Karpas-422 (cell line): ENCODE measurements at places on chromosomes 13 and 19. TPM values are rescaled to one million over a fixed set of nuclear protein-coding genes. Genes with fewer than 3 reads are reported as not detected.

Gene CD70
- 10.4 and 12.6 TPM in 2 replicates for total RNA-seq

DNA sequence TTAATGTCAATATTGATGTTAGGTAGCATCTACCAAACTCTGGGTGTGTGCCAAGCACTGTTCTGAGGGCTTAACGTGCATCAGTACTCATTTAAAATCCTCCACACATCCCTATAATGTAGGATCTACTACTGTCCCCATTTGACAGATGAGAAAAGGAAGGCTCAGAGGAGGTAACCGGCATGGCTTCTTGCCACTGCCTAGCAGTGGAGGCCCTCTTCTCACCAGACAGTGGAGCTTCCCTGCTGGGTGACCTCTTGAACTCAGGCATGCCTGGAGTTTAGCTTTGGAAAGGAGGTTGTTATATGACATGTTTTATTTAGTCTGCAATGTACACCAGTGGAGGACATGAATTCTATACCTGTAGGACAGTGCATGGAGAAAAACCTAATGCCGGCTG, 2.1 kb downstream of the SPATA13 start:
- H3K27ac ChIP-seq: no peak overlapping the region
- H3K4me1 ChIP-seq: peaks cover 7% of the 10 kb centered on the region
- H3K27me3 ChIP-seq: no peaks in the 10 kb centered on the region
- DNase-seq: no peak

- no peak for DNase-seq
- H3K4me1 ChIP-seq: no peaks in the 10 kb centered on the region
- no peaks in the 10 kb centered on the region for H3K36me3 ChIP-seq
- no peaks in the 10 kb centered on the region for H3K27me3 ChIP-seq
These were observed 7.2 kb downstream of the DAPK3 start for GRCh38 chr19:3963458-3964255.

GRCh38 chr13:77521194-77521593, 14.3 kb upstream of the SCEL start:
- H3K4me1 ChIP-seq: peaks cover 8% of the 10 kb centered on the region
- no peaks in the 10 kb centered on the region for H3K27me3 ChIP-seq
- no peak overlapping the region for H3K4me3 ChIP-seq
- no peaks in the 10 kb centered on the region for H3K36me3 ChIP-seq

Gene TYROBP
- not detected in 2 replicates for total RNA-seq

GRCh38 chr19:30666301-30666803, 294.2 kb downstream of the ZNF536 start:
- no peak overlapping the region for H3K4me3 ChIP-seq
- peak; percentile 79 for DNase-seq
- H3K27me3 ChIP-seq: no peaks in the 10 kb centered on the region
- no peak overlapping the region for H3K27ac ChIP-seq
- H3K4me1 ChIP-seq: no peaks in the 10 kb centered on the region

GRCh38 chr19:16202320-16203255, 4.9 kb downstream of the AP1M1 start:
- H3K27me3 ChIP-seq: no peaks in the 10 kb centered on the region
- H3K27ac ChIP-seq: no peak overlapping the region
- no peak for DNase-seq
- H3K4me1 ChIP-seq: peaks cover 10% of the 10 kb centered on the region

DNA sequence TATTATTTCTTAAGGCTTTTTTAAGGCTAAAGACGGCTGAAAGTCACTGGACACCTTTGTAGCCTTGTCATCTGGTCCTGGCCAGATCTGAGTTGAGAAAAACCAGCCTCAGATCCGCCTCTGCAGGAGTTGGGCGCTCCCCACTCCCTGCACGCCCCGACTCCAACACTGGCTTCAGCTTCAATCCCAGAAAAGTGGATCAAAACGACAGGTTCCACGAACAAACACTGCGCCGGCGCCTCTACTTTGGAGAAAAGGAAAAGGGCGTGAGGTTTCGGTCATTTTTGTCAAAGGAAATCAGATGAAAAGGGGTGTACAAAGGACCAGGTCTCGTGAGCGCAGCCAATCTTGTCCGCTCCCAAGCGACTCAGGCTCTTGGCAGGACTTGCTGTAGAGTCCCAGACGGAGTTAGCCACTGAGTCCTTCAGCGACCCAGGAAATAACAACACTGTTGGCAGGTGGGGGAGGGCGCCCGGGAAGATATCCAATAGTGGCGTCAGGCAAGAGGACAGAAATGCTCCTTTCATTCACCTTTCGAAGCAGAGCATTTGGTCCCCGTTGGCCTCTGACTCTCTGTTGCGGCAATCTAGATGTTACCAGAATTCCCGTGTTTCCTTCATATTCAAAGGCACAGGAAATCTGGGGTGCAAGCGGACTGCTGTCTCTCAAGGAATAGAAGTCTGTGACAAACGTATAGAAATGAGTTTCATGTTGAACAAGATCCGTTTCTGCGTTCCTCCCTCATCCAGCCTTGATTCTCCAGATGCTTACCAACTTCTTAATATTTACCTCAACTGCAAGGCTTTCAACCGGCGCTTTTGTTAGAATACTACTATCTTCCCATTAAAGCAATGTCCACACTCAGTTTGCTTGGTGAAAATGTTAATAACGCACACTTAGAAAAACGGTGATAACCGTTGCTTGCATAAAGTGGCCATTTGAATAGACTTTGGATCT, 1.8 kb upstream of the CCNA1 start:
- no peaks in the 10 kb centered on the region for H3K27me3 ChIP-seq
- DNase-seq: no peak
- H3K27ac ChIP-seq: no peak overlapping the region
- no peaks in the 10 kb centered on the region for H3K4me1 ChIP-seq
- H3K36me3 ChIP-seq: no peaks in the 10 kb centered on the region

- no peaks in the 10 kb centered on the region for H3K4me1 ChIP-seq
- no peaks in the 10 kb centered on the region for H3K27me3 ChIP-seq
- H3K36me3 ChIP-seq: no peaks in the 10 kb centered on the region
- no peak overlapping the region for H3K27ac ChIP-seq
- H3K4me3 ChIP-seq: no peak overlapping the region
These were observed 53.2 kb downstream of the GPR12 start for GRCh38 chr13:26707122-26708006.

DNA sequence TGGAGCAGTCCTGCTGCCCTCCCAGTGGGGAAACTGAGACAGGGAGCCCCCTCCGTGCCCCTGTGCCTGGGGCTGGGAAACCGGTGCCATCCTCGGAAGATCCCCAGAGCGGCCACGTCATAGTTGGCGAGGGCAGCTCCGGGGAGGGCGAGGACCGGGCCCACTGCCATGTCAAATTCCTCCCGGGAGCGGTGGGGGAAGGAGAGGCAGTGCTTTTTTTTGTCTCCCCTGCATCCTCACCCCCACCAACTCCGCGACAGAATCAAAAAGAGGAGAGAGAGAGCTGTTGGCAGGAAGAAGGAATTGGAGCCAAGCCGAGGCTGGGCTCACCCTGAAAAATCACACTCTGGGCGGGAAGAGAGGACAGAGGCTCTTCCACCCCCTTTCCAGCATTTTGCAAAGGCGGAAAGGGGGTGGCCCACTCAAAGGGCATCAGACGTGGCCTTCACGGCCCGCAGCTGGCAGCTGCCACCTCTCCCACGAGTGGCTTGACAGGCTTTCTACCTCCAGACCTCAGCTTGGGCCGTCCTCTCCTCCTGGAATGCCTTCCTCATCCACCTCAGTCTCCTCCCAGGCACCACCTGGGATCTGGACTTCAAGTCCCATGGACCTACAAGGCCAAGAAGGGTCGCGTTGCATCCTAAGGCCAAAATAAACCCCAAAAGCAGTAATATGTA, 19.6 kb upstream of the NFIC start:
- H3K27ac ChIP-seq: no peak overlapping the region
- H3K36me3 ChIP-seq: no peaks in the 10 kb centered on the region
- no peak for DNase-seq
- H3K4me3 ChIP-seq: no peak overlapping the region
- no peaks in the 10 kb centered on the region for H3K4me1 ChIP-seq
- H3K27me3 ChIP-seq: no peaks in the 10 kb centered on the region

- peak; percentile 61 for DNase-seq
- no peak overlapping the region for H3K4me3 ChIP-seq
- H3K27ac ChIP-seq: no peak overlapping the region
- H3K36me3 ChIP-seq: no peaks in the 10 kb centered on the region
These were observed 4.3 kb upstream of the RLN3 start for GRCh38 chr19:14023404-14024235.

Gene NMRK2
- total RNA-seq: not detected in 2 replicates

DNA sequence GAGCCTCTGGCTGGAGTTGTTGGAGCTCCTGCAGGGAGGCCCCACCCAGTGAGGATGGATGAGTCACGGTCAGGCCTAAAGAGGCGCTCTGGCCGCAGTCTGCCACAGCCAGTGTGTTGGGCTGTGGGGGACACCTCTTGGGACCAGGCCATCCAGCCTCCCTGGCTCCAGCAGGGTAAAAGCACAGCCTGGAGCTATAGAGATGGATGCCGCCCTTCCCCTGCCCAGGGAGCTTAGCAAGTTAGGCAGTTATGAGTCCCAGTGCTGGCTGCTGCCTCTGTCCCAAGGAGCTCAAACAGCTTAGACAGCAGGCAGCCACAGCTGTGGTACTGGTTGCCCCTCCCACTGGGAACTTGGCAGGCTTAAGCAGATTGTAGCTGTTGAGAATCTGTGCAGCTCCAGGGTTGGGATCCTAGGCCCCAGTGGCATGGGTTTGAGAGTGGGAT, 100.9 kb downstream of the NDFIP2 start:
- H3K27ac ChIP-seq: no peak overlapping the region
- DNase-seq: no peak
- no peak overlapping the region for H3K4me3 ChIP-seq
- H3K36me3 ChIP-seq: no peaks in the 10 kb centered on the region

DNA sequence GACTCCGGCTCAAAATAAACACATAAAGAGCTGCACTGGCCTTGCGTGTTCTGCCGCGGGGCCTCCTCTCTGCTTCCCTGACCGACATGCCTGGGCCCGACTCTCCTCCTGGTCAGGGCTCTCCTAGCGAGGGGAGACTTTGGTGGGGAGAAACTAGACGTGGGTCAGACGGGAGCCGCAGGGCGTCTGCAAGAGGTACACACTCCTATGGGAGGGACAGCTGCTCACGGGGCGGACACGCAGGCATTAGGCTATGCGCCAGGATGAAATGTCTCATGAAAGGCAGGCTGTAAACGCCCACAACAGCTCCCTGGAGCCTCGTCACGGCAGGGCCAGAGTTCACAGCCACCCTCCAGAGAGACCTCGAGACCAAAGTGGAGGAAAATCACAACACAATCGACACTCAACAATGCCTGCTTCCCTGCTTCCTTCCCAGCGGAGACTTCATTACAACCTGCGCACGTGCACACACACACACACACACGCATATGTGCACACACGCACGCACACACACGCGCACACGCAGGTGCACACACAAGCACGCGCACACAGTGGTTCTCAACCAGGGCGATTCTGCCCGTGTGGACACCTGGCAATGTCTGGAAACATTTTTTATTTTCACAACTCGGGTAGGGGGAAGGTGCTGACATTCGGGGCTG, 5.8 kb downstream of the SLC39A3 start:
- no peaks in the 10 kb centered on the region for H3K27me3 ChIP-seq
- H3K27ac ChIP-seq: no peak overlapping the region
- H3K4me3 ChIP-seq: no peak overlapping the region
- no peak for DNase-seq
- H3K36me3 ChIP-seq: peaks cover 10% of the 10 kb centered on the region
- peaks cover 2% of the 10 kb centered on the region for H3K4me1 ChIP-seq

DNA sequence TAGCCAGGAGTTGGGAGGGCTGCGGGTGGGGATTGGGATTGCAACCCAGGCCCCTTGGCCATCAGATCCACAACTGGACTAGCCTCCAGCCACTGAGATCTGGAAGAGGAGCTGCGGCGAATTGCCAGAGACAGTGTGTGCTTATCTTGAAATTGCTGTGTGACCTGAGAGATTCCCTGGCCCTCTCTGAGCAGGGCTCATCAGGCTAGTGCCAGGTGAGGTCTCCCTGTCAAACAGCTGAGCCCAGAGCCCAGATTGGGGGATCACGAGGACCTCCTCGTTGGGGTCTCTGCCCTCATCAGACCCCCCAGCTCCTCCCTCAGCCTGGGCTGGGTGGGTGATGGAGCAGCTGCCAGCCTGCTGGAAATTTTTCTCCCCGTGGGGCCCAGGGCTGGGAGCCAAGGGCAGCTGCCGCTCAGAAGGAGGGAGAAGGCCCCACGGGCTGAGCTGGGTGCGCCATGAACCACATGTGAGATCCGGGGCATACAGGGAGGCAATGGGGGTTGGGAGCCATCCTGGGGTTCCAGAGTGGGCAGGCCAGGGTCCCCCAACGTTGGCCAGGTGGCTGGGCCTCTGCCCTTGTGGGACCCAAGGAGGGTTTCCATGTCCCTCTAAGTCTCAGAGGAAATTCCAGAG, 7.2 kb downstream of the FUT5 start:
- no peak overlapping the region for H3K4me3 ChIP-seq
- no peak for DNase-seq
- H3K27me3 ChIP-seq: no peaks in the 10 kb centered on the region
- no peaks in the 10 kb centered on the region for H3K36me3 ChIP-seq

Gene C1QTNF9B
- total RNA-seq: not detected in 2 replicates
